ENCODE measurements at places on chromosomes 11 and 22.

DNA sequence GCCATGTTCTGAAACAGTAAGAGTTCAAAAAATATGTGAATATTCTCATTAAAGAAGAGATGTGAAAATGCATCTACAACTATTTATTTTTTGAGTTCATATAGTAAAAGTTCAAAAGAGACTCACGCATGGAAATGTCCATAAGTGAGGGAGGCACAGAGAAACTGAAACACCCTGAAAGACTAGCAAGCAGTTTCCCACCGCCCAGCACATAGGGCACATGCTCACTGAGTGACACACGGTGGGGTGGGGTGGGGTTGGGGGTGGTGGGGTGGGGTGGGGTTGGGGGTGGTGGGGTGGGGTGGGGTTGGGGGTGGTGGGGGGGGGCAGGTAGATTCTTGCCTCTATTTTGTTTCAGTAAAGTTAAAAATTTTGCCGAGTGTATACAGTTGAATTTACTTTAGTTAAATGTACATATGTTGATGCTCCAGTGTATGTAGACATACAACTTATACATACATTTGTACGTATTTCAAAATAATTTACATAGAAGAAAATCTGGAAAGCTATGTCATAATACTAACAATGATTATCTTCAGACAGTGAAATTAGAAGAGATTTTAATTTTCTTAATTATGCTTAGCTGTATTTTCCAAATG, 6.3 kb downstream of the CCDC34 start:
- DNase-seq = no peak

DNA sequence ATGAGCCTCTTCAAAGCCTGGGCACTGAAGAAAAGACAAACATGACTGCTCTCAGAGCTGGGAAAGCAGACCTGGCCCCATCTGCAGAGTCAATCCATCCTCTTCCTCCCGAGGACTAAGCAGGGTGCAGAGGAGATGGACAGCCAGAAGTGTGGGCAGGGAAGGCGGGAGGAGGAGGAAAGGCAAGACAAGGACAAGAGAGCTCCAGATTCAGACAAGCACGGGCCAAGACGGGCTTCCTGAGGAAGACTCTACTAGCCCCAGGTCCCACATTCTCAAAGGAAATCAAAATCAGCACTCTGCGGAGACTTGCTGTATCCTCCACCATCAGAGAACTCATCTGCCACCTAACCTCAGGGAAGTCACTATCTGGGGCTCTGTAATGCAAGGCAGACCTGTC, 28.5 kb downstream of the OPCML start:
- no peak for DNase-seq

- DNase-seq = no peak
Measured at GRCh38 chr11:66464916-66465315, 1.8 kb upstream of the PELI3 start.

DNA sequence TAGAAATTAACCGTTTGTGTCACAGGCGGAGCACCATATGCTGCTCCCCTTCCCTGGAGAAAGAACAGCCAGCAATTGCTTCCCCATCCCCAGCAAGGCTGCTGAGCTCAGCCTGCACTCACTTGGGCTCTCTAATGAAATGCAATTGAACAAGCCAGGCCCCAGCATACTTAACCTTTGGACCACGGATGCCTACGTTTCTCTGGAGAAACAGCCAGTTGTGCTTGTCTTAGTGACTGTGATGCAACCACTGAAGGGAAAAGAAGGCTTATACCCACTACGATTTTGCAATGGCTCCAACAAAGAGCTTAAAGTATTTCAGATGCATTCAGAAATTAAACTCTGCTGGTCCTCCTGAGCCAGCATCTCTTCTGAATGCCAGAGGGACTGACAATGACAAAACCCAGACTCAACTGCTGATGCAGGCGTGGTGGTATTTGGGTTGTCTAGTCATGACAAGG, 51.3 kb upstream of the SESN3 start:
- DNase-seq = peak; percentile 69

- DNase-seq = no peak
Measured at GRCh38 chr22:26901198-26901816, 243.9 kb downstream of the MIAT start.

DNA sequence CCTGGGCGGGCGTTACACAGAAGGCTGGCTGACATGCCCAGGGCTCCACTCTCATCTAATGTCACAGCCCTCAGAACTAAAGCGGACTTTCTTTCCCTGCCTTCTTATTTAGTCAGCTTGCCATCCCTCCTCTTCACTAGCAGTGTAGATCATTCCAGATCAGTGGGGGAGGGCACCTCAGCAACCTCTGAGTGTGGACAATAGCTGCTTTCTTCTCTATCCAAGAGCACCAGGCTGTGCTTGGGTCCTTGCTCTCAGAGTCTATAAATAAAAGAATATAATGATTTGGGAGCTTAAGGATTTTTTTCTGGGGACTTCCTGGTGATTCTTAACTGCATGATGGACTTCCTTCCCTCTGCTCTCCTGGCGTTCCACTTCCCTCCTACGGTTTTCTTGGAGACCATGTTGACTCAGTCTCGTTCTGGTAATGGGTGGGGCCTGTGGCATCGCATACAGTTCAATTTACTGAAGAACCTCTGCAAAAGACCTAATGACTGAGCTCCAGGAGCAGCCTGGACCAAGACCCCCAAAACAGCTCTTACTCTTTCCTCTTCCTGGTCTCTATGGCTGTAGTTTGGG, 2.9 kb upstream of the HMBS start:
- no peak for DNase-seq

DNA sequence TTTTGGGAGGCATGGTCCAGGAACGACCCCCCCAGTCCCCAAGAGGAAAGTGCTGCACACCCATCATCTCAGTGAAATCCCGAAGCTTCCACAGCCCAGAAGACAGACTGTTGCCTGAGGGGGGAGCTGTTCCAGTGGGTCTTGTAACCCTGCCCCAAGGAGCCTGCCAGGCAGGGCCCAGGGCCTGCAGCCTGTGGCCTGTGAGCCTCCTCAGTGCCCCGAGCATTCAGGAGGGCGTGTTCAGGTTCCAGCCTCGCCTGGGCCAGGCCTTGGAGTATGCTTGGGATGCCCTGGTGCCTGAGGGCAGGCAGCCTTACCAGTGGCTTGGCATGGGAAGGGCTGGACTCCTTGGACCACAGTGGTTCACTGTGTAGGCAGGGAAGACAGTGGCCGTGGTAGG, 18.0 kb upstream of the CABP2 start:
- no peak for DNase-seq

GRCh38 chr11:83191986-83192385, 1.5 kb upstream of the ANKRD42 start:
- no peak for DNase-seq

GRCh38 chr11:65310215-65310614, 4.5 kb upstream of the CDC42EP2 start:
- no peak for DNase-seq

Measured in AG10803 (cell line).